Amniotic stem cell (primary cell): ENCODE measurements at places on chromosomes 5 and 9.

DNA sequence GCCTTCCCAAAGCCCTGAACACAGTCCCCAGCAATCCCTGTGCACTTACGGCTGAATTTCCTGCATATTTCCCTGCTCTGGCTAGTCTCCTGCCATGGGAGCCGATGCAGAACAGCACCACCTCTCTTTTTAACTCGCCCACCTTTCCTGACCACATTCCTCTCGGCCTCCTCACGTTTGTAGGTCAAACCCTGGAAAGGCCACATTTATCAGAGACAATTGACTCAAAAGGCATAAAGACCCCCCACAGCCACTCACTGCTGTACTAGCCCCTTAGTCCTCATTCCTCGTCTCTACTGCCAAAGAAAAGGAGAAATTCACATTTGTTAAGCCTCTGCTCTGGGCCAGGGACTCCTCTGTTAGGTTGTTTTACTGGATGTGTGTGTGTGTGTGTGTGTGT is 43.6 kb downstream of the ENC1 start:
- DNase-seq, result no peak

GRCh38 chr9:111978616-111979015 is 82.0 kb downstream of the UGCG start:
- DNase-seq, result no peak

DNA sequence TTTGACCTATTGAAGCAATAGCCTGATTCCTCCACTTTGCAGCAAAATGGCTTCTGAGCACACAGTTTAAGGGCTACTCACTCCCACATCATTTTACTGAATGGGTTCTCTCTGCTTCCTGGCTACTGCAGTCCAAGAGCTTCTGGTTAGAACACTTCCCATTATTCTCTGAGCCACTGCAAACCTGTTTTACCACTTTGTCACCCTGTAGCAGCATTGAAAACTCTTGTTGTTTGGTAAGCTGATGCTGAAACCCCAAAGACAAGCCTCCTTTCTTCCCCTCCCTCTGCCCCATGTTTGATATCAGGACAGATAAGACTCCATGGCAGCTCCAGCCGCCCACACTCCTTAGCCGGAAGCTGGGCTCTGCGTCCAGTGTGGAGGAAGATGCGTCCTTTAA is 84.4 kb upstream of the RARS1 start:
- no peak for DNase-seq

DNA sequence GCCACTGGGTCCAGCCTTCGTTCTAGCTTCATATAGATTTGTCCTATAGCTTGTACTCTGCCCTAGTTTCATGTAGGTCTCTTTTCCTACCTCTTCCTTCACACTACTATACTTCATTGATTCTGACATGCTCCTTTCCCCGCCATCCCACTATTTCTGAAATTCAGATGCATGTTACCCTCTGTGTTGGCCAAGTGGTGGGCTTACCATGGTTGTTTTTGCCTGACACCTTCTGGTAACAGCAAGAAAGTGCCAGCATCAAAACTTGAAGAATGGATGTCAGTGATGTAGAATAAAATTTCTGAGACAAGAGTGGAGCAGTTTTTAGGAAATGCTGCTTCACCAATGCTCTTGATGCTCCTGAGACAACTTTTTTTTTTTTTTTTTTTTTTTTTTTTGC is 19.5 kb upstream of the SERINC5 start:
- no peak for DNase-seq

DNA sequence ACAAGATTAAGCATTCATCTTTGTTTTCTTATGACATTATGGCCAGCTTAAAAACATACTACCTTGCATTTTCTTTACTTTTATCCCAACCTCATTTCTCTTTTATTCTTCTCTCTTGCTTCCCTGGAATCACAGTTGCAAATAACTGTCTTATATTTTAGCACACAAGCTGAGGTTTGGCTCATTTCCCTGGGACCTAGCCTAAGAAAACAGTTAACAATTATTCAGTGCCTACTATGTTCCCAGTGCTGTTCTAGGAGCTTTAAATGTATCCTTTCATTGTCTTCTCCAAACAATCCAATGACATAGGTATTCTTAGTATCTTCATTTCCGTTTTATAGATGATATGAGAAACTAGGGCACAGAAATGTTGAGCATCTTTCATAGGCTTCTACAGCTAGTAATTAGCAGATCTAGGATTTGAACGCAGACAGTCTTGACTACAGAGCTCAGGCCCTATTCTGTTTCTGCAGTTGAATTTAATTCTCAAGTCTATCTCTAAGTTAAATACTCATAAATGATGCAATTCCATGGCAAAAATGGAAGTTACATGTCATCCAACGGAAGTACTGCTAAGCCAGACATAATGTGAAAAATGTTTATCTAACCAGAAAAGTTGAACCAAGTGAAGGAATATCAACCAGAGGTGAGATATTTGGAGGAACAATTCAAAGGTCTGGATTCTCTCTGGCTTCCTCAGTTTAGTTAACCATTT is 52.3 kb upstream of the MTAP start:
- DNase-seq, result no peak

GRCh38 chr5:150309101-150309885 is 6.6 kb upstream of the ARSI start:
- no peak for DNase-seq

DNA sequence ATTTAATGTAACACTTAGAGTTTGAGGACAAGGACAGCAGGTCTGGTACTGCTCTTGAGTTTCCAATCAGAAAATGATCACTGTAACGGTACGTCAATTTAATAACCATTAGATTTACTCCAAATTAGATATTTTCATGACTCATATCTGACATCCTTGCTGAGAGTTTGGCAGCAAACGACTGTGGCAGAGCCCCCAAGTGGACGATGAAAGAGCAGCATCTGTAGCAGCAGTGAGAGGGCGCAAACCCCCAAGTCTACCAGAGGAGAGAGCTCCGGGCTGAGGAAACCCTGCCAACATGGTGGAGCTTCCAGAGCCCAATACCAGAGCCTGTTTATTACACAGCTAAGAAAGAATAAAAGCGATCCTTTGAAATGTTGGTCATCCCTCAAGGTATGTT is 73.2 kb upstream of the EPB41L4A start:
- peak; percentile 19 for DNase-seq

DNA sequence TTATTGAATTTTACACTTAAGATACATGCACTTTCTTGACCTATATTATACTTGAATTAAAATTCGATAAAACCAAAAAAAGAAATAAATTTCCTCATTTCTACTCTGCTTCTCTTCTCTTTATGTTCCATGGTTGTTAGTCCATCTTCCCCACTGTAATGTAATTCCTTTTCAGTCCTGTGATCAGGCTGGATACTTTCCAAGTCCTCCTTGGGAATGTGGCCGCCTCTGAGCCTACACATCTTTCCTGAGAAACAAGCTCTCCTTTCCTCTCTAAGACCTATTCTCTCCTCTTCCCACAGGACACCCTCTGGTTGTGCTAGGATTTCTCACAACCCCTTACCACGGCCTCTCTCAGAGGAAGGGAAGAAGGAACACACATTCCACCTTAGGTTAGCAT is 285.1 kb downstream of the DNAH5 start:
- no peak for DNase-seq

DNA sequence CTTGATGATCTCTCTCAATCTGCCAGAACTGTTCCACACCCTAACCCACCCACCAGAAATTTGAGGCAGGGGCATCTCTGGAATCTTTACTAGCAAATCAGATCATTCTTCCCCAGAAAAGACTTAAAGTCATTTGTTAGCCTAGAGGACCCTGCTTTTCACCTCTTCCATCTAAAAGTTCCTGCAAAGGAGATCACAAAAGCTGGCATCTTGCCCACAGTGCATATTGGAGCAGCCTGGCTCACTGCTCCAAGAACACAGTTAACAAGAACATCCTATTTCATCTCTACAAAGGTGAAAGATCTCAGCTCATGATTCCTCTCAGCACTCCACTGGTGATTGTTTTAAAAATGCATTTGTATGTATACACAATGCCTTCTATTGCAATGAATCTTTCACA is 36.3 kb downstream of the GABRP start:
- no peak for DNase-seq
